ENCODE measurements at places on chromosomes 6 and 20.

DNA sequence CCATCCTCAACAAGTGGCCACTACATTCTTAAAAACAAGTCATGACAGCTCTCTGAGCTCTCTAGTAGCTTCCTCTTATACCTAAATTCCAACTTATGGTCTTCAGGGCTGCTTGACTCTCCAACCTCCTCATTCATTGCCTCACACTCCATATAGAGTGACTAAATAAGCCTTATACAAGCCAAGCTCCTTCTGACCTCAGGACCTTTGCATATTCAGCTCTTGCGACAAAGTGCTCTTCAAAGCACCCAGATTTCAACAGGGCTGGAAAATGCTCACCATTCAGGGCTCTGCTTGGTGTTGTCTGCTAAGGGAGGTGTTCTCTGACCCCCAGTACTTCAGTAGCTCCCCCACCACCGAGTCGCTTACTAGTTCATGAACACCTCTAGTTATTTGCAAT lies 3.7 kb downstream of the TREML2 start:
- DNase-seq: no peak

DNA sequence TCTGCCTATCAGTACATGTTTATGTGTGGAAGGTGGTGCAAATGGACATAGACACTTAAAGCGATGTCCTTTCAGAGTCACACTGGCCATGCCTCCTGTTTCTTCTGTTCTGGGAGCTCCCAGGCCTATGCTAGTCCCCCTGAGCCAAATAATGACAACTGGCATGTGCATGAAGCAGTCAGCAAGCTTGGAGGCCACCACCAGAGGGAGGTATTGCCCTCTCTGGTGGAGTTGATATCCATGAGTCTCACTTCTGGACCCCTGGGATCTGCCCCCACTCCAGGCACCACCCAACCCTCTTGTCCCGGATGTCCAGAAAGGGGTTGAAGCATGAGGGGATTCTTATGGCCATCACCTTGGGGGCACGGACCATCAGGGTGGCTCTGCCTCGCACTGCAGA lies 172.2 kb downstream of the AIG1 start:
- DNase-seq: peak; percentile 59

DNA sequence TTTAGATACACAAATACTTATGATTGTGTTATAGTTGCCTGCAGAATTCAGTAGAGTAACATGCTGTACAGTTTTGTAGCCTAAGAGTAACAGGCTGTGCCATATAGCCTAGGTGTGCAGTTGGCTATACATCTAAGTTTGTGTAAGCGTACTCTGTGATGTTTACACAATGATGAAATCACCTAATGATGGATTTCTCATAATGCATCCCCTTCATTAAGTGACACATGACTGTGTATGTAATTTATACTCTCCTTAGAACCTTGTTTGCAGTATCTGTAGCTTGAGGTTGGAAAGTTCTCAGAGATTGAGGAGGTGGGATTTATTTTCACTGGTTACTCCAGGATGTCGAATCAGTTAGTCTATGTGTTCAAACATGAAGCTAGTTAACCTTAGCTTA lies 67.0 kb upstream of the TMEM30A start:
- DNase-seq: no peak

GRCh38 chr20:52481443-52481842 lies 289.9 kb upstream of the ZFP64 start:
- no peak for DNase-seq

- DNase-seq: no peak
Observed at GRCh38 chr6:125357515-125358256, 55.9 kb upstream of the HDDC2 start.
